ENCODE measurements at places on chromosomes 3 and 15. TPM values are rescaled to one million over a fixed set of nuclear protein-coding genes. Genes with fewer than 3 reads are reported as not detected.

Gene ISL2
- total RNA-seq: not detected

Gene GOLGA8J
- not detected for total RNA-seq

Gene DUOX1
- 246 TPM for total RNA-seq

Gene OXNAD1
- 15.9 TPM for total RNA-seq

Gene GRM2
- 4.6 TPM for total RNA-seq

Gene TMC3
- not detected for total RNA-seq

Gene RPL32
- 2,367 TPM for total RNA-seq

Gene NAALADL2
- total RNA-seq: 8.0 TPM

Gene SAXO2
- total RNA-seq: 1.7 TPM

Gene DVL3
- total RNA-seq: 72.7 TPM

Gene CP
- 1.7 TPM for total RNA-seq

Gene GANC
- total RNA-seq: 24.1 TPM

Gene GOLGA8G
- not detected for total RNA-seq

Gene USP8
- total RNA-seq: 43.7 TPM

Gene SLC28A2
- not detected for total RNA-seq

Gene SCG5
- not detected for total RNA-seq

Gene RASGRP1
- total RNA-seq: 25.9 TPM

Gene TBCCD1
- 17.7 TPM for total RNA-seq

Gene CISH
- total RNA-seq: 15.0 TPM

Gene WDR93
- total RNA-seq: 0.31 TPM

Gene ZNF501
- 2.0 TPM for total RNA-seq

Gene CFAP20DC
- total RNA-seq: 1.1 TPM

Gene LRRC31
- total RNA-seq: 0.26 TPM

Gene EPHA3
- total RNA-seq: 0.85 TPM

Gene AQP9
- 42.9 TPM for total RNA-seq

Gene SCAPER
- 61.4 TPM for total RNA-seq

Gene CDCP1
- 82.2 TPM for total RNA-seq

Gene PAQR5
- 22.4 TPM for total RNA-seq

Gene RBPMS2
- total RNA-seq: 1.1 TPM

Gene ADAMTS7
- 1.2 TPM for total RNA-seq
